ENCODE measurements at places on chromosomes 1 and 21. TPM values are rescaled to one million over a fixed set of nuclear protein-coding genes. Genes with fewer than 3 reads are reported as not detected.

DNA sequence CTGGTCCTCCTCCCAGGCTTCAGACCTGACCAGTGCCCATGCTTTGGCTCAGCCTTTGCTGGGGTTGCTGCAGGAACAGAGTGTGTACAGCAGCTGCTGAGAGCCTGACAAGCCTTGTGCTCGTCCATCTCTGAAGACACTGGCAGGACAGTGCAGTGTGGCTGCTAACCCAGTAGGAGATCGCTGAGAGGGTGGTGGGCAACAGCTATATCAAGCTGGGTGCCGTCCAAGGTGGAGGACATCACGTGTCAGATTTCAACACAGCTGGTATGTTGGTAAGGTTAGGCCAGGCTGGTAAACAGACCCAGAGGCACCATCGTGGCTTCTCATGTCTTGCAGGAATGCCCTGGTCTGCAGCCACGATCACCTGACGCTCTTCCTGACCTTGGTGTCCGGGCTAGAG is 17.9 kb upstream of the SLC25A34 start:
- H3K27me3 ChIP-seq: no peaks in the 10 kb centered on the region
- H3K36me3 ChIP-seq: peaks cover 47% of the 10 kb centered on the region
- H3K4me1 ChIP-seq: peaks cover 35% of the 10 kb centered on the region
- no peak overlapping the region for H3K4me3 ChIP-seq
- DNase-seq: no peak

The KCNH1 gene
- not detected for total RNA-seq

DNA sequence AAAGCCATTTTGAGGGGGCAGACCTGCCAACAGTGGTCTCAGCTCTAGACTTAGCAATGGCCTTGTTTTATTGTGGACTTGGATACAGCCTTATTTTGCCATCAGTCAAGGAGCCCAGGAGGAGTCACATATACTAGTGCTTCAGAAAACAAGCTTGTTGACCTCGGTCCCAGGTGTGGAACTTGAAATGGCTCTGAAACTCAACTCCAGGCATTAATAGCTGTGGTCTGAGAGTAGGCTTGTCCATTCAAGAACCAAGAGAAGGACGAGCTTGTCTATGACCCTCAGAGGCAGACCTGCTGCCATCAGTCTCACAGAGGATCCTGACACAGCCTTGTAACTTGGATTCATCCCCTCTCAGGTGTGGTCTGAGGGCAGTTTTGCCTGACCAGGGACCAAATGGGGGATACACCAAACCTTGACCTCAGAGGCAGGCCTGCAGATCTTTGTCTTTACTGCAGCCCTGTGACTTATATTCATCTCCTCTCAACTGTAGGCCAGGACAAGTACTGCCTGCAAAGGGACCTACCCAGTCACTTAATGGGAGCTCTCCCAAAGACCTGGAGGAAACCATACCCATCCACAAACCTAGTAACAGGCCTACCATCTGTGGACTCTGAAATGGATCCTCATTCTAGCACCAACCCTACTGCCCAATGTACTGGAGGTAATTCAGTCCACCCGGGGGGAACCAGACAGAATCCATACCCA is 33.1 kb downstream of the OR6Y1 start:
- no peak for DNase-seq
- no peaks in the 10 kb centered on the region for H3K27me3 ChIP-seq
- H3K36me3 ChIP-seq: no peaks in the 10 kb centered on the region
- H3K27ac ChIP-seq: no peak overlapping the region
- no peaks in the 10 kb centered on the region for H3K4me1 ChIP-seq

DNA sequence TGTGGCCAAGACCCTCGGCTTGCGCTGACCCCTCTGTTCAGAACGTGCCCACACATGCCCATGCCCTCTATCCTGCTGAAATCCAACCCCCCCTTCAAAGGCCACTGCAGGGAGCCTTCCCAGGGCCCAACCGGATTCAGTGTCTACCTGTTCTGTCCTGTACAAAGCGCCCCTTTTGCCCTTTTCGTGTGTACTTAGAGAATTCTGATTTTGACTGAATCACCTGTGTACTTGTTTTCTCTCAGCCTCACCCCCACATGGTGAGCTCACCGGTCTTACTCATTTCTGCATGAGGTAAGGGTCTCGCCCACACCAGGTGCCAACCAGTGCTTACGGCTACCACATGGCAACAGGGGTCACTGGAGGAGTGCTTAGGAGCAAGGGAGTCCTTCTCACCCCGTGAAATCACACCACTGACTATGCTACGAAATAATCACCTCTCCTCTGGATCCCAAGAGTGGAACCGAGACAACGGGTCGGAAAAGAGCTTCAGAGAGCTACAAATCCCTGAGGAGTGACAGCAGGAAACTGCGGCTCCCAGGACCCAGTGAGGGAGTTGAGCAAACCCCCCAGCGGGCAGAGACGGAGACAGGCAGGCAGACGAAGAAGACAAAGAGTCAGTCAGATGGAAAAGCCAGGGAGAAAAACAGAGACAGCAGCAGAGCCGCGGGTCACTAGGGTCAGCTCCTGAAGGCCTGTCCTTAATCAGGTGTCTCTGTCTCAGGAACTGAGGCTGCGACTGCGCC is 2.1 kb upstream of the S100A2 start:
- H3K27ac ChIP-seq: peak overlapping the region; percentile 79
- H3K36me3 ChIP-seq: no peaks in the 10 kb centered on the region
- no peak for DNase-seq
- no peaks in the 10 kb centered on the region for H3K27me3 ChIP-seq
- H3K4me3 ChIP-seq: no peak overlapping the region

- no peak overlapping the region for H3K4me3 ChIP-seq
- H3K27me3 ChIP-seq: no peaks in the 10 kb centered on the region
These were observed 3.7 kb downstream of the LENEP start for GRCh38 chr1:154996966-154997701.

The RAD54L gene
- total RNA-seq: 2.2 TPM

The DRAXIN gene
- total RNA-seq: 0.06 TPM

The TTLL7 gene
- total RNA-seq: 11.8 TPM

DNA sequence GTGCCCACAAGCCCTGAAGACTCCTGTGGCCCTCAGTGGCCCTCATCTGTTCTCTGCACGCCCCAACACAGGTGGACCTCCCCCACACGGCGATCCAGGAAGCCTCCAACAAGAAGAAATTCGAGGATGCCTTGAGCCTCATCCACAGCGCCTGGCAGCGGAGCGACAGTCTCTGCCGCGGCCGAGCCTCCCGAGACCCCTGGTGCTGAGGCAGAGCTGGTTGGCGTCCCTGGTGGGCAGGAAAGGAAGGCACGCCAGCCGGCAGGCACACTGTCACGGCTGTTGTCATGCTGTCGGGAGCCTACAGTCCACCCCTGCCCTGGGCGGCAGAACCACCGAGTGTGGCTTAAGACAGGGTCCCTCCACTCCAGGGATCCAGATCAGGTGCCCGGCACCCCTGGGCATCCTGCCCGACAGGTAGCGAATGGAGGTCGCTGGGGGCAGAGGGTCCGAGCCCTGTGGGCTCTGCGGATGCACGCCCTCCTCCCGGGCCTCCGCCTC is 2.3 kb upstream of the SLC25A34 start:
- peaks cover 7% of the 10 kb centered on the region for H3K4me1 ChIP-seq
- no peak overlapping the region for H3K27ac ChIP-seq
- no peaks in the 10 kb centered on the region for H3K36me3 ChIP-seq
- no peak overlapping the region for H3K4me3 ChIP-seq

DNA sequence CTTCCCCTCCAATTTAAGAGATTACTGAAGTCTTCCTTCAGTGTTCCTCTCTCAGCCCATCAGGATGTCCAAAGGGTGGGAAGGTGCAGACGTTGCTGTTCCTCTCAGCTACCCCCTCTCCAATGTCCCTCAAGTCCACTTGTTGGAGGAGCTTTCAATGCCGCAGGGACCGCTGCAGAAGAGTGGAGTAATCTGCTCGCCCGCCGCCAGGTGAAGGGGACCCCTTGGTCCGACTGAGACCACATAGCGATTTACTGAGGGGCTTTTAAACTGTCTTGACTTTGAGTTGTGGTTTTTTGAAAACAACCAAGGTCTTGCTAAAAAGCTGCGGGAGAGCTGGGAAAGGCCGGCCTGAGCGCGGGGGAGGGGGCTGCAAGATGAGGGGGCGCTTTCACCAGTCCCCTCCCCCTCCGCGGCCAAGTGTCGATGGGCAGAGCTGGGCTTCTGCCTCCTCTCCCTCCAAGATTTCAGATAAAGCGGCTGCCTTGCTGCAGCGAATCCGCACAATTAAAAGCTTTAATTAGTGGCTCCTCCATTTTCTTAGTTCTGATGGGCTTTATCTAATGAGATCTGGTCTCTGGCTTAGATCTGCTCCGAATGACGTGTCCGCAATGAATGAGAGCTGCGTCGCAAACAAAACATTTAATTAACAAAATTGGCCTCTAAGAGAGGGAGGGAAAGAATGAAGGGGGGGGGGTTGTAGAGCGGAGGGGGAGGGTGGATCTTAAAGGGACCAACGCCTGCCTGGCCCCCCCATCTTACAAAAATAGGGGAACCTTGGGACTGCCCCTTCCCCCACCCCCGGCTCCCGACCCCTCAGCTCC is 5.9 kb downstream of the LMO4 start:
- peaks cover 3% of the 10 kb centered on the region for H3K36me3 ChIP-seq
- peak overlapping the region; percentile 68 for H3K4me3 ChIP-seq
- peak overlapping the region; percentile 86 for H3K27ac ChIP-seq
- DNase-seq: peak; percentile 59

DNA sequence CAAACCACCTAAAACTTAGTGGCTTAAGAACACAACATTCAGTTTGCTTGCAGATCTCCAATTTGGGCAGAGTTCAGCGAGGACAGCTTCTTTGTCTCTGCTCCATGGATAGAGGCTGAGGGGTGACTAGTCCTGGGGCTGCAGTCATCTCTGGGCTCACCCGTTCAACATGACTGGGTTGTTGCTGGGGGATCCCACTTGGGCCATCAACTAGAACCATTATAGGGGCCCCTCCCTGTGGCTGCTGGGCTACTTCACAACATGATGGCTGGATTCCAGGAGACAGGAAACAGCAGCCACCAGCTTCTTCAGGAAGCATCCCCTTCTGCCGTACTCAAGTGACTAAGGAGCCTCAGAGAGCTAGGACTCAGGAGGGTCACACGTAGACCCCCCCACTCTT is 140.9 kb downstream of the RHOU start:
- no peaks in the 10 kb centered on the region for H3K36me3 ChIP-seq
- DNase-seq: no peak
- H3K4me3 ChIP-seq: no peak overlapping the region

DNA sequence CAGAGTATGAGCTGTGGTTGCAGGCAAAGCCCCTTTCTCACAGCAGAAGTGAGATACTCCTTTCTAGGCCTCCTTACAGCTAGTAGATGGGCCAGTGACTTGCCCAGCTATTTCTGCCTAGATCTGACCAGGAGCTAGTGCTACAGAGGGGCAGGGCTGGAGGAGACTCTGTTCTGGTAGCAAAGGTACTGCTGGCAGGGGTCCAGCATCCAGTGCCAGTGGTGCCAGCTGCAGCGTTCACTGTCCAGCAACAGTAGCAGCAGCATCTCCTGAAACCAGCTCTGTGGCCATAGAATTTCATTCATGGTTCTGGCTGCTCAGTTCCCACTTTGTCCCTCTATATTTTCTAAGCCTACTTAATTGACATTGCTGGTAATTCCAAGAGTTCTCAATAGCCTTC is 62.5 kb upstream of the CNN3 start:
- no peak overlapping the region for H3K4me3 ChIP-seq
- H3K36me3 ChIP-seq: no peaks in the 10 kb centered on the region
- H3K27me3 ChIP-seq: no peaks in the 10 kb centered on the region
- H3K4me1 ChIP-seq: no peaks in the 10 kb centered on the region
- peak overlapping the region; percentile 64 for H3K27ac ChIP-seq

- no peaks in the 10 kb centered on the region for H3K36me3 ChIP-seq
- H3K27ac ChIP-seq: no peak overlapping the region
- peaks cover 57% of the 10 kb centered on the region for H3K27me3 ChIP-seq
- H3K4me3 ChIP-seq: no peak overlapping the region
These were observed 7.0 kb downstream of the LRRC71 start for GRCh38 chr1:156927215-156928042.

DNA sequence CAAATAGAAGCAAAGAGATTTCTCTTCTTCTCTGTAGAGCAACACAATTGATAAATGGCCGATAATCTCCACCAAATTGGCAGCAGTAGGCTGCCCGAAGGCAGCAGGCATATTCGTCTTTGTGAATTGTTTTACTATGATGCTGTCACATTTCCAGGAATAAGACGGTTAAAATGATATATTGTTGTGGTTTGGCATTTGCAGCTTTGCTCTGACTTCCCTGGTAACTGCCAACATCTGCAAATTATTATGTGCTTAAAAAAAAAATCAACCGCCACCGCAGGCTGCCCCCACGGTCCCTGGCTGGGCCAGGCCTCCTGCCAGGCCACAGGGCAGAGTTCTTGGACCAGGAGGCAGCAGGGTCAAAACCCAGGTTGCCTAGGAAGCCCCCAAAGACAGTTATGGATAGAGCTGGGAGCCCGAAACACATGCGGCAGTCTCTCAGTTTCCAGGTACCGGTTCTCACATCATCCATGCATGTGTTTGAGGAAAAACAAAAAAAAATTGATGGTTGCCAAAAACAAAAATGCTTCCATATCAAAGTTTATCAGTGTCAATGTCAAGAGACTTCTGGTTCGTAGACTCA is 179.3 kb downstream of the ETS2 start:
- DNase-seq: peak; percentile 33
- no peaks in the 10 kb centered on the region for H3K27me3 ChIP-seq
- H3K27ac ChIP-seq: peak overlapping the region; percentile 61
- no peaks in the 10 kb centered on the region for H3K36me3 ChIP-seq

GRCh38 chr1:192342842-192343241 is 26.1 kb downstream of the RGS21 start:
- no peak overlapping the region for H3K4me3 ChIP-seq
- H3K27me3 ChIP-seq: no peaks in the 10 kb centered on the region
- H3K27ac ChIP-seq: no peak overlapping the region
- no peaks in the 10 kb centered on the region for H3K4me1 ChIP-seq
